ENCODE measurements at places on chromosomes 2 and 18.

- DNase-seq = no peak
Measured at GRCh38 chr2:66885775-66886383, 451.0 kb downstream of the MEIS1 start.

GRCh38 chr2:6845903-6846302 lies 19.8 kb downstream of the CMPK2 start:
- no peak for DNase-seq

- DNase-seq = no peak
Measured at GRCh38 chr18:74040459-74041332, 106.9 kb downstream of the FBXO15 start.

GRCh38 chr2:23500836-23501235 lies 115.9 kb downstream of the KLHL29 start:
- DNase-seq = no peak

- no peak for DNase-seq
Measured at GRCh38 chr18:77110400-77110799, 22.2 kb downstream of the MBP start.

GRCh38 chr2:117523267-117523666 lies 291.2 kb upstream of the DDX18 start:
- DNase-seq = no peak

GRCh38 chr2:98572676-98573075 lies 35.6 kb downstream of the COA5 start:
- no peak for DNase-seq

DNA sequence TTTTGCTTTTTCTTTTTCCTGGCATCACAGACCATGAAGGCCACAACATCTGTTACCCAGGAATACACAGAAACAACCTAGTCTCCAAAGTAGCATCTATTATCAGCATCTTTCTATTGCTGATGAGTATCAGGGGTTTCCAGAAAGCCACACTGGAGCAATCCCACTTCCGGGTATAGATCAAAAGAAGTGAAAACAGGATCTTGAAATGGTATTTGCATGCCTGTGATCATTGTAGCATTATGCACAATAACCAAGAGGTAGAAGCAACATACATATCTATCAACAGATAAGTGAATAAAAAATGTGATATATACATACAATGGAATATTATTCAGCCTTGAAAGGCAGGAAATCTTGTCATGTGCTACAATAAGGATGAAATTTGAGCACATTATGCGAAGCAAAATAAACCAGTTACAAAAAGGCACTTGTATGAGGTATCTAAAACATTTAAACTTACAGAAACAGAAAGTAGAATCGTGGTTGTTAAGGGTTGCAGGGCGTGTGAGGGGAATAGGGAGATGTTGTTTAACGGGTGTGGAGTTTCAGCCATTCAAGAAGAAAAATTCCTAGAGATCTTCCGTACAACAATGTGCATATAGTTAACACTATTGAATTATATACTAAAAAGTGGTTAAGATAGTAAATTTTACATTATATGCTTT lies 115.1 kb downstream of the KCNE4 start:
- no peak for DNase-seq

DNA sequence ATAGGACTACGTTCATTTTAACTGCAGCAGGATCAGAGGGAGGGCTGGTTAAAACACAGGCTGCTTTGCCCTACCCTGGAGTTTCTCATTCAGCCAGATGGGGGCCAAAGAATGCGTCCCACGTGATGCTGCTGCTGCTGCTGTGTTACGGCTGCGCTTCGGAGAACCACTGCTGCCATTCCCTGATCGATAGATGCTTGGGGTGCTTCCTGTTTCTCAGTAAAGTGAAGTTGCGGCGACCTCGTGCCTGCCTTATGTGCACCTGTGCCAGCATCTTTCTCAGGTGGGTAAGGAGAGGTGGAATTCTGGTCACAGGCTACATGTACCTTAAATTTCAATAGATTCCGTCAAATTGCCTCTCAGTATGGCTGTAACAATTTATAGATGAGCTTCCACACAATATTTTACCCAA lies 24.7 kb upstream of the TOGARAM2 start:
- DNase-seq = no peak

GRCh38 chr2:216474925-216475670 lies 23.5 kb upstream of the RPL37A start:
- DNase-seq = no peak

All from RCC 7860 (cell line).